GM04504 (cell line): ENCODE measurements at places on chromosomes 7 and 10.

- DNase-seq, result no peak
These were observed 86.6 kb upstream of the KCTD7 start for GRCh38 chr7:66542049-66542448.

DNA sequence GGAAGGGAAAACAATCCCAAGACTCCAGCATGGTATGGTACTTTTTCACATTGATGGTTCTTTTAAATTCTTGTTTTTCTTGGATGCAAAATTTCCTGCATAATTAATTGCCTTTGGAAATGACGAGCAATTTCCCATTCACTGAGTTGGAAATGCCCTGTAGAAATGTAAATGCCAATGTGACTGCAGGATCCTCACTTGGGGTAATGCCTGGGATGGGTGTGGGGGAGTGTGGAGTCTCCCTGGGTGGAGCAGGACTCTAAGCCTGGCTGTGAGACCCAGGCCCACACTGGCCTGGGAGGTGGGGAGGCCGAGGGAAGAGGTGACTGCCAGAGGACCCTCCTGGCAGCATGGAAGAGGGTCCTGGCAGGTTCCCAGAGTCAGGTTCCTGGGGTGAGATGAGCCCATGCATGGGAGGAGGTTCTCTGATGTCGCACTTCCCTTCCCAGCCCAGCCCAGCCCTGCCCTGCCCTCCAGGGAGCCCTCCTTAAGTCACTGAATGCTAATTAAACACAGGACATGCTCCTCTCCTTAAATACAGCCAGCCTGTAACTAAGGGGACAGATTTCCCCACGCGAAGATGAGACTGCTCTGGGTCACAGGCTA, 157.9 kb downstream of the GFRA1 start:
- DNase-seq, result no peak

- DNase-seq, result no peak
These were observed 40.7 kb upstream of the AP5Z1 start for GRCh38 chr7:4734587-4735345.

- DNase-seq, result no peak
These were observed 48.3 kb downstream of the PDGFA start for GRCh38 chr7:471191-471865.

DNA sequence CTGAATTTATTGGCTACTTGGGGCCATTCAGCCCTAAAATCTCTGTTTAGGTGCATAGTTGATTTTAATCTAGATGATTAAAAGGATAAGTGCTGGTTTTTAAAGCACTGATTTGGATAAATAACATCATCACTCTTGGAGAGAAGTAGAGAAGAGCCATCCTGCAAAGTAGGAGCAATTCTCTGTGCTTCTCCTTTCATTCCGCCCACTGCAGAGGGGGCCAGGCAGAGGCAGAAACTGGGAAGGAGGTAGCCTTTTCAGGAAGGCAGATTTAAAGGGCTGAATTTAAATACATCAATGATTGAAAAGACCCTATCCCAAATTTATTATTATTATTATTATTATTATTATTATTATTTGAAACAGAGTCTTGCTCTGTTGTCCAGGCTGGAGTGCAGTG, 14.1 kb downstream of the MAP3K8 start:
- DNase-seq, result no peak

GRCh38 chr10:103416436-103417147, 20.2 kb downstream of the PDCD11 start:
- peak; percentile 46 for DNase-seq

GRCh38 chr10:98086837-98087708, 47.4 kb upstream of the R3HCC1L start:
- DNase-seq, result no peak

DNA sequence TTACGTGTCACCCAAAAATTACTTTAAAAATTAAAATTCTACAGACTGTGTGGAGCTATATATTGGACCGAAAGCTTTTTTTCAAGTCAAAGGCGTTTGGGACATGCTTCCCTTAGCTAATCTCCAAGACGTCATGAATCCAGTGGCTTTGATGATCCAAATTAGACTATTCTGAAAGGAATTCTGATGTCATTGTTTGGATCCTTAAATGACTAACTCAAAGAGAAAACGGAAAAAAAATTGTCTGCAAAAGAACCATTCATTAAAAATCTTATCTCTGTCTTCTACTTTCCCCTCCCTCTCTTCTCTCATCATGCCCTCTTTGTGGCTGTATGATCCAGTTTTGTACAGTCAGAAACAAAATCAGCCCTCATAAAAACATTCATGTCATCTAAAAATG, 161.8 kb downstream of the ETV1 start:
- no peak for DNase-seq

DNA sequence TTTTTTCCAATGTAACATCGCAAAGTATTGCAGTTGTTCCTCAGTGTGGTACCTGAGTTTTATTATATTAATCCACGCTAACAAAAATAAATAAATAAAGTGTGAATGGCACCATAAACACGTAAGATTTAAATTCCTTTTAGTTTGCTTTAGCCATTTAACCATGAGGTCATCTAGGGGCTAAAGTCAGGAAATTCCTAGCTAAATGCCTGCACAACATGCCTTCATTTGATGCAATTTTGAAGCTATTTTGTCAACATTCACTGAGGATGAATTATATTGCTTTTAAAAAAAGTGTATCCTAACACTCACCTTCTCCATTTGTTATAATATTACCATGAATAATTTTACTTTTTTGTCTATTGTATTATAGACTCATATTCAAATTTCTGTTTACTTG, 714.4 kb downstream of the GATA3 start:
- DNase-seq, result no peak

DNA sequence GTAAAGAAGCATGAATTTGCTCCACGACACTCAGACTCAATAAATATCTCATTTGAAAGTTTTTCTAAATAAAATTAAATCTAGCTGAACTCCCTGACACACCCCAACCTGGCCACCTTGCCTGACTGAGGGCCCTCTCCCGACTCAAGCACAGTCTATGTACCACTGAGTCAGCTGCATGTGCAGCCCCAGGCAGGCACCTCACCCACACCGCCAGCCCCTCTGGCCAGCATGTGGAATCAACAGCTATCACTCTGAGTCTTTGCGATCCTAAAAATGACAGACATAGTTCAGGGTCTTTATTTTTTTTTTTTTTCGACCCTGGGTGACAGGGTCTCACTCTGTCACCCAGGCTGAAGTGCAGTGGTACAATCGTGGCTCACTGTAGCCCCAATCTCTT, 35.2 kb downstream of the OAT start:
- no peak for DNase-seq

DNA sequence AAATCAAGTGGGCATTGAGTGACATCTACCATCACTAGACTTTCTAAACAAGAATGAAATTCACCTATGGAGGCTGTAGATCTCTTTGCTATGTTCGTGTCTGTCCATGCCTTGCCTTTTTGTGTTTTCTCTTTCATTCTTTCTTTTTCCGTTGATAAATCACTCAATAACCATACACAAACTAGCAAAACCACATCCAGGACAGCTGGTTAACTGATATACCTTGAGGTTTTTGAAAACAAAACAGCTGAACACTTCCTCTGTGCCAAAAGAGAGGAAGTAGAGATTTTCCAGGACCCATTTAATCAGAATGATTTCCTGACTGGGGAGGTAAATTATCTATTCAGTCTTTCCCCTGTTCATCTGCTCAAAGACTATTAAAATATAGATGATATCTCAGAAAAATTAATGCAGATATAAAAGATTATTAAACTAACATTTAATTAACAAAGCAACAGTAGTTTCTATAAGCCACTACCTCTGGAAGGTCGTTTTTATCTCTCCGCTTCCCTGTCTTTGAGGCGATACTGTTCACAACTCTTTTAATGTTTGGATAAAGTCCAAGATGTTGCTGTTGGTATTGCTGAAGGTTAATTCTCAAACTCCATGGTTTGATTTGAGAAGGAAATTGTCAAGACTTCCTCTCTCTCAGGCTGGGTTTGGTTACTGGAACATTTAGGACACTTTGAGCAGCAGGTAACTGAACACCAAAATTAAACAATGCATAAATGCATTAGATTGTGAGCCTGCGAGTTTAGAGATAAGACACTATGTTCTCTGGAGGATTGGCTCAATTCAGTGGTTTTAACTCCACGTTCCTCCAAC, 24.4 kb upstream of the C10orf67 start:
- DNase-seq, result no peak

DNA sequence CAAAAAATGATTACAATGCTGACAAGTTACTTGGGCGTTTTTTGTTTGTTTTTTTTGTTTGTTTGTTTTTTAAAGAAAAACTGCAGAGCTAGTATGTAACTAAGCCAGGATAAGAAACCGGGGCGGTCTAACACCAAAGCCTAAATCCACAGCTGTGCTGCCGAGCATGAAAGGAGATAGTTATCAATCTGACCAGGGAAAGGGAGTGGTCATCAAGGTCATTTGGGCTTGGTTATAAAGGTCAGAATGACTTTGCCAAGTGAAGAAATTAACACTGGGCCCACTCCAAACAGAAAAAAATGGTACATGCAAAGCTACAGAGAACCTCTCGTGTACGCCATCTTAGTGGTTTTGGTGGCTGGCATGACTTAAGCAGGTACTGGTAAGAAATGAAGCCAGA, 104.7 kb downstream of the SRPK2 start:
- no peak for DNase-seq

DNA sequence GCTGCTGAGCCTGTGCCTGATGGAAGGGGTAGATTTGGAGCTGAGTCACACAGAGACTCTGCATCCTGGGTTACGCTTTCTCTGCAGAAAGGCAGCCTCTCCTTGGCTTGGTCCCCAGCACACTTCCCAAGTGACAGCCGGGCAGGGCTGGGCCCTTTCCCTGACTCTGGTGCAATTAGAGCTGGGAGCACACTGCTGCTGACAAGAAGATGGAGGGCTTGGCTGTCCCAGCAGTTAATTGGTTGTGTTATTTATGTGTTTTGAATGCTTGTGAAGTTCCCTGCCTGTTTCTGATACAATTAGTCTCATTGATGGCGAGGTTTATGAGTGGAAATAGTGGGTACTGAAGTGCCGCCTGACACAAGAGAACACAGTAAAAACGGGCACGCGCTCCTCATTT, 123.6 kb downstream of the TCERG1L start:
- DNase-seq, result no peak

GRCh38 chr10:29317423-29318021, 28.7 kb downstream of the LYZL1 start:
- DNase-seq, result no peak

DNA sequence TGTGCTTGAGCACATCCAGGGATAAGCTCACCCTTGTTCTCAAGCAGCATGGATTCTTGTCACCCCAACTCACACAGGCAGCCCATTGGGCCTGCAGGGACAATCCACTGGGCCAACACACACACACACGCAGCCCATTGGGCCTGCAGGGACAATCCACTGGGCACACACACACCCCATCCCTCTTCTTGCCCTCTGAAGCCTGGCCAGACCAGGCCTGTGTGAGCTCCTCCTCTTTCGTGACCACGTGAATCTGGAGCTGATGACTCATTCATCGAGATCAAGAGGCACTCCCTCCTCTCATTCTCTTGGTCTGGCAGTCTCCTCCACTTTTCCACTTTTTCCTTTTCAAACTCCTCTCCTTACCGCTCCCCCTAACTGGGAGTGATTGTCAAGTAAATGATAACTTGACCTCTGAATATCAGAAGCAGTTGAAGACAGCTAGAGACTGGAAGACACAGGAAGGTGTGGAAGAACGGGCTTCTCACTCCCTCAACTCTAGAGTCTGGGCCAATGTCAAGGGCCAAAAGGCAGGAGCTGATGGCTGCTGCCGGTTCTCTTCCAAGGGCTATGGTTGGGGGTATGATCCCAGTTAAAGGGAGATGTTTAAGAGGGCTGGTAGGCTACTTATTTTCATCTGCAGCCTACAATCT, 89.7 kb downstream of the HIPK2 start:
- no peak for DNase-seq

DNA sequence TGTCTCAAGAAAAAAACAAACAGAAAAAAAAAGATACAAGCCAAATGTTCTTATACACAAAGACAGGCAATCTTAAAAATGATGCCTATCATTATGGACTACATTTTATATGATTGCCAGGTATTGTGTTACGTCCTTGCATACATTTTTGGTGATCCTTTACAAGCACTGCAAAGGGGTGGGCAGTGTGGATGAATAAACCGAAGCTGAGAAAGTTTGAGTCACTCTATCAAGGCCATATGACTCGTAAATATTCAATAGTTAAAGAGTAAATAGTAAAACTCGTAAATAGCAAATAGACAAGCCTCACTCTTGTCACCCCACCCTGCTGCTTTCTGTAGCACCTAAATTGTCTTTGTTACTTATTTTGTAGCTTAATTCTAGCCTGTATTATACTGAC, 326.2 kb downstream of the FRMD4A start:
- no peak for DNase-seq

DNA sequence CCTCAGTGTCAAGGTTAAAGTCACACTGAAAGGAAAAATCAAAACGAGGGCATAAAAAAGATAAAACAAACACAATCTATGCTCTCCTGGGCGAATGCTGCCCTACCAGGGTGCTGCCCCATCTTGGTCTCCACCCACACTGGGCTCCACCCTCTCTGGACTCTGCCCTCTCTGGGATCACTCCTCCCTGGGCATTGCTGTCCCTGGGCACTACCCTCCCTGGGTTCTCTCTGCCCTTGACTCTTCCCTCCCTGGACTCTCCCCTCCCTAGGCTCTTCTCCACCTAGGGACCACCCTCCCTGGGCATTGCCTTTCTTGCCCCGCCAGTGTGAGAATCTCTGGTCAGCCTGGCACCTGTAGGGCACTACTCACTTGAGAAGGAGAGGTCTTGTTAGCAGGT, 8.6 kb downstream of the GDF2 start:
- DNase-seq, result no peak

- no peak for DNase-seq
These were observed 250.7 kb upstream of the MYO3A start for GRCh38 chr10:25683344-25683743.

DNA sequence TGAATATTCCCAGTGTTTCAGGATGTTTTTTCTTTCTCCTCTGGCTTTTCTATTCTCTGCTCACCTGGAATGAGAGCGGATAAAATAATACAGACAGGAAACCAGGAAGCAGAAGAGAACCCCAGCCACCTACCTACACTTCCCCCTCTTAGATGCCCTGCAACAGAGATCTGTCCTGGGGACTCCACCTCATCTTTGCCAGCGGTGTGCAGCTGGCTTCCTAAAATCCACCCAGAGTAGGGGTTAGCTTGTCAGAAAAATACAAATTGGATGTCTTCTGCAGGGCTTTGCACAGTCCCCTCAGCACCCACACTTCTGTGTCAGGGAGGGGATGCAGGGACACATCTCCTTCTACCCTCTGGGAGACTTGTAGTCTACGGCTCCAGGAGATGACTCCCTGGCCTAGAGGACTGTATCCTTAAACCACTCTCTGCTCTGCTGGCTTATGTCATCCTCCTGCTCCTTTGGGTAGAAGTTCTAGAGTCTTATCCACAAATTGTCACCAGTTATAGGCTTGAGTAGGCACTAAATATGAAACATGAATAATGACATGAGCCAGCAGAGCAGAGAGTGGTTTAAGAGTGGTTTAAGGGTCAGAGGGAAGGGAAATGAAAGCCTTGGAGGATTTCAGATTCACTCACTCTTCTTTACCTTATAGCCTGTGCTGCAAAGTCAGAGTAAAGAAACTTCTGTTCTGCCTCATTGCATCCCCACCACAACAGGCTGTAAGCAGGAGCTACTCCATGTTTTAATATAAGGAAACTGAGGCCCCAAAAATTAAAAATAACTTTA, 749.4 kb downstream of the AUTS2 start:
- no peak for DNase-seq
